Endothelial cell (in vitro differentiated cells): ENCODE measurements at places on chromosomes 12 and 14. TPM values are rescaled to one million over a fixed set of nuclear protein-coding genes. Genes with fewer than 3 reads are reported as not detected.

GRCh38 chr12:116538076-116538591 lies 21.0 kb upstream of the MAP1LC3B2 start:
- H3K4me3 ChIP-seq: no peak overlapping the region
- H3K27me3 ChIP-seq: peaks cover 4% of the 10 kb centered on the region
- DNase-seq: no peak
- no peaks in the 10 kb centered on the region for H3K36me3 ChIP-seq

GRCh38 chr14:25832585-25832984 lies 765.2 kb downstream of the NOVA1 start:
- H3K36me3 ChIP-seq: no peaks in the 10 kb centered on the region
- H3K27ac ChIP-seq: no peak overlapping the region
- no peak overlapping the region for H3K4me3 ChIP-seq
- no peaks in the 10 kb centered on the region for H3K27me3 ChIP-seq

GRCh38 chr14:51554339-51554920 lies 97.3 kb upstream of the FRMD6 start:
- no peak for DNase-seq
- no peaks in the 10 kb centered on the region for H3K36me3 ChIP-seq
- no peaks in the 10 kb centered on the region for H3K27me3 ChIP-seq

- H3K27ac ChIP-seq: no peak overlapping the region
- H3K36me3 ChIP-seq: no peaks in the 10 kb centered on the region
- H3K4me3 ChIP-seq: no peak overlapping the region
- DNase-seq: no peak
- peaks cover 25% of the 10 kb centered on the region for H3K27me3 ChIP-seq
Measured at GRCh38 chr12:52246720-52247621, 13.9 kb downstream of the KRT7 start.

DNA sequence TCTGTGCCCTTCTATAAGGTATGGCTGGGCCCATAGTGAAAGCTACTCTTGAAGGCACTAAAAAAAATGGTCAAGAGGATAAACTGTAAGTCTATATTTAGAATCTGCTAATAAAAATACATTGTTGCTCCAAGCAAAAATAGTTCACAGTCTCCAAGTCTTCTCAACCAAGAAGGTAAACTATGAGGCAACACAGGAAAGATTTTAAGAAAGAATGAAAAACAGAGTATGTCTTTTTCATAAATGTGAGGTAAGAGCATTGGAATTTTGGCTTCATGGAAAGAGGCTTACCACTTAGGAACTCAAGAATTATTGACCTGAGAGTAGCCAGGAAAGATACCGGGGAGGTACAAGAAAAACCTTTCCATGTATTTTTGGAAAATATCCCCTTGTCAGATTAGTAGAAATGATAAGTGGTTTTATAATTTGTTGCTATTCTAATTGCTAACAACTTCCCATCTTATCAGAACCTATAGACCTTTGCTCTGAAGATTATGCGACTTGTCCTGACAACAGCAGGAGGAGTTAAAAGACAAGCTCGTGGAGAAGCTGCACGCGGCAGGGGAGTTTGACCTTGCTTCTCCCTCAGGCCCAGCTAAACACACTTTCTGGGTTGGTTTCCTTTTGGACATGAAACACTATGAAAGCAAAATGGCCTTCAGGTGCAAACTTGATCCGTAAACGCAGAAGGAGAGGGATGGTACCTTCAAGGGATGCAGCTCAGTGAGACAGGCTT lies 238.1 kb downstream of the FOXN3 start:
- no peak for DNase-seq
- no peak overlapping the region for H3K4me3 ChIP-seq
- peaks cover 21% of the 10 kb centered on the region for H3K36me3 ChIP-seq

DNA sequence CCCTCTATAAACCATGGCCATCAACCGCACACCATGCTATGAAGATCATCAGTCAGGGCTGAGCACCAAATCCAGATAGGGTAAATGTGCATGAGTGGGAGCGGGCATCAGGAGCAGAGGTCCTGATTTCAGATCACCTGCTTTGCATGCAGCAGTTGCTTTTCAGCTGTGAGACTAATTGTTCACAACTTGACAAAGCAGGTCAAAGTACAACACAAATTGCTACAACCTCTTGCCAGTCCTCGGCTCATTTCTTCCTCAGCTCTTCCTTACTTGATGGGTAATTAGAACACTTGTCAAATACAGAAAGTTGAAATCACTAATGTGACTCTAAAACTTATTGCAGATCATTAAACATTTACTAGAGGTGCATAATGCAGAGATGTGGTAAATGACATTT lies 171.6 kb downstream of the PPM1H start:
- H3K4me3 ChIP-seq: peak overlapping the region; percentile 77
- DNase-seq: no peak
- peaks cover 58% of the 10 kb centered on the region for H3K36me3 ChIP-seq
- no peak overlapping the region for H3K27ac ChIP-seq

- no peak for DNase-seq
- H3K4me3 ChIP-seq: no peak overlapping the region
- peak overlapping the region; percentile 59 for H3K27ac ChIP-seq
- no peaks in the 10 kb centered on the region for H3K27me3 ChIP-seq
Measured at GRCh38 chr12:89461190-89461589, 63.4 kb downstream of the GALNT4 start.

- H3K4me3 ChIP-seq: no peak overlapping the region
- no peak for DNase-seq
- H3K27me3 ChIP-seq: peaks cover 4% of the 10 kb centered on the region
Measured at GRCh38 chr12:45350861-45351260, 135.0 kb downstream of the ANO6 start.

DNA sequence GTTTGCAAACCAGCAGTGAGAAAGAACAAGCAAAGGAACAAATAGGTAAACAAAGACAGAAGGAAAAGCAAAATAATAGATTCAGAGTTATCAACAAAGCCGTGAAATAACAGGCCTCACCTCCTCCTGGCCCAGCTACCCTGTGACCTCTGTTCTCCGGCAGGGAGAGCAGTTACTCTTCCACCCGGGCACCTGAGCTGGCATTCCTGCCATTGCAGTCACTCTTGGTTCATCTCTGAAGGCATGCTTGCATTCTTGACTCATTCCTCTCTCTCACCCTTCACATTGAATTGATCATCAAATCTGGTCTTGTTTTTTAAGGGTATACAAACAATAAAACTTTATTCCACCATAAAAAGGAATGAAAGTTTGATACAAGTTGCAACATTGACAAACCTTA lies 95.1 kb downstream of the TTC8 start:
- DNase-seq: no peak
- no peaks in the 10 kb centered on the region for H3K36me3 ChIP-seq
- H3K27me3 ChIP-seq: no peaks in the 10 kb centered on the region

DNA sequence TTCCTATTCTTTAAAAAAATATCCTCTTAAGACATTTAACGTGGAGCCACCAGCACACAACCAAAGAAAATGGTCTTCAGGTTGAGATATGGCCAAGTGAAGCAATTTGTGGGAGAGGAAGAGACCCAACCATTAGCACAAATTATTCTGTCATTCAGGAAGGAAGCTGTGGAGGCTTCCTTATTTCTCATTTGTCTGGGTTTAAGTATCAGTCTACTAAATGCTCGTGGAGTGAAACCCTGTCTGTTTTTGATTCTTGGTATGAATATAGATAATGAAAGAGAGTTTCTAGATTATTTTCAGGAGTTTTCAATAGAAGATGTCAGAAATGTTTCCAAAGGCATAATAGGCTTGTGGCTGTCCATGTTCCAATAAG lies 125.1 kb downstream of the GPR65 start:
- peaks cover 5% of the 10 kb centered on the region for H3K27me3 ChIP-seq
- no peak overlapping the region for H3K4me3 ChIP-seq
- DNase-seq: no peak
- peaks cover 3% of the 10 kb centered on the region for H3K36me3 ChIP-seq

GRCh38 chr14:51446771-51447170 lies 204.9 kb upstream of the FRMD6 start:
- H3K27me3 ChIP-seq: no peaks in the 10 kb centered on the region
- peaks cover 9% of the 10 kb centered on the region for H3K4me1 ChIP-seq
- no peak for DNase-seq
- no peak overlapping the region for H3K27ac ChIP-seq
- no peak overlapping the region for H3K4me3 ChIP-seq
- H3K36me3 ChIP-seq: no peaks in the 10 kb centered on the region

DNA sequence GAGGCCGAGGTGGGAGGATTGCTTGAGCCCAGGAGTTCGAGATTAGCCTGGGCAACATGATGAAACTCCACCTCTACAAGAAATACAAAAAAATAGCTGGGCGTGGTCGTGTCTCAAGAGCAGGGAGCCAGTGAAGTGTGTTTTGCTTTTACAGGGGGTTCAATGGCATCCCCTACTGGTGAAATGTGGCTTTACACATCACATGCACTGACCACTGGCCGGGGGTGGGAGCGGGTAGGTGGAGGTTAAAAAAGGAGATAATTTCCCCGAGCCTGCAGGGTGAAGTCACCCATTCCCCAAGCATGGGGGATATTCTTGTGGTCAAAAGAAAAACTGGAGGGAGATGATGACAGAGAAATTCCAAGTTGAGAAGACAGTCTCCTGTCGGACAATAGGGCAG lies 63.6 kb upstream of the PWP1 start:
- DNase-seq: no peak
- H3K27ac ChIP-seq: no peak overlapping the region
- no peaks in the 10 kb centered on the region for H3K4me1 ChIP-seq

GRCh38 chr14:51023964-51024363 lies 70.9 kb downstream of the TRIM9 start:
- no peak overlapping the region for H3K4me3 ChIP-seq
- H3K4me1 ChIP-seq: peaks cover 15% of the 10 kb centered on the region
- H3K27ac ChIP-seq: no peak overlapping the region
- no peaks in the 10 kb centered on the region for H3K36me3 ChIP-seq
- peaks cover 3% of the 10 kb centered on the region for H3K27me3 ChIP-seq
- DNase-seq: no peak

DNA sequence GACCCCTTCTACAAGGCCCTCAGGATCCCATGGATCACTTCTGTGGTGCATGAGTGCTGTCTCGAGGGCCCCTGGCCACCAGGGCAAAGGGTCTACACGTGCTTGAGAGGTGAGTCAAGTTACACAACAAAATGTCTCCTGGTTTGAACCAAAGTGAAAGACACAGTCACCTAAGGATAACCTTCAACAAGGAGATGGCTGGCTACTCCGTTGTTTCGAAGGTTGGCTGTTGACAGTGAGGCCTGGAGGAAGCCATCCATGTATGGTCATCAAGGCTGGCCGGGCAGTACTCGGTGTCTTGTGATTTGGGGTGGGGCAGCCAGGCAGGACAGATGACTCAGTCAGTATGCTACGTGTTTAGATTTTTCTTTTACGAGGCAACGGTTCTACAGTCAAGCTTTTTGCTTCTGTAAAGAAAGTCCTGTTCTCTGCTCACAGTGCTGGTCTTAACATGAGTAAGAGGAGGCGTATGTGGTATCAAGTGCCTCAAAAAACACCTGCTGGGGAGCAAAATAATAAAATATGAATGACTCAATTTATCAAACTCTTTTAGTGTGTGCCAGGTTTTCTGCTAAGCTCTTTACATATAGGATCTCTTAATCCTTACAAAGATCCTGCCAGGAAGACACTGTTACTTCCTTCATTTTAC lies 18.0 kb upstream of the NT5DC3 start:
- no peak overlapping the region for H3K27ac ChIP-seq
- no peaks in the 10 kb centered on the region for H3K36me3 ChIP-seq
- no peaks in the 10 kb centered on the region for H3K4me1 ChIP-seq
- no peak overlapping the region for H3K4me3 ChIP-seq
- no peak for DNase-seq

DNA sequence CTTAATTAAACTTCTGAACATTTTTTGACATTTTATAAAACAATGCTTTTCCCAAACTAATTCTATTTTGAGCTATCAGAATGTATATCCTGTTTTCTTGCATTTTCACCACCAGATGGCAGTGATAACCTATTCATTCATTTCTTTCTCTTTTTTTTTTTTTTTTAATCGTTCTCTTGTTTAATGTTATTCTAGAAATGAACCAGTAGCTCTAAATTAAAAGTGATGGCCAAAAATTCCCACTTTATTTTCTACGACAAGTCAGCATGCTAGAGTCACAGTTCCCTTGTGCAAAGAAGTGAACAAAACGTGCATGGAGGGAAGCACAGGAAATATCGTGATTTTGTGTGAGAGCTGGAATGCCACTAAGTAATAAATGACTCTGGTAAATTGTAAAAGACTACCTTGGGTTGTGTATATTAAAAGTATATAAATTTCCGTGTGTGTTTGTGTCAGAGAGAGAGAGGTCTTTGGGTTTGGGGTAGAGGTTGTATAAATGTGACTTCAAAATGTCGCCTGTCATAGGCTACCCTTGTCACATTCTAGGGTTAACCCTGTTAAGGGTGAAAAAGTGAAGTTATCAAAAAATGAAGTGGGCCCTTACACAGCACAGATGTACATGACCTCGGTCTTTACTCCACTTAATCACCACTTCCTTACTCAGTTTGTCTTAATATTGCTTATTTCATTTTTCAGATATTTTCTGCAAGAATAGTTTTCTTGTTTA lies 40.4 kb upstream of the LDHB start:
- no peaks in the 10 kb centered on the region for H3K36me3 ChIP-seq
- no peak for DNase-seq
- no peaks in the 10 kb centered on the region for H3K27me3 ChIP-seq
- H3K27ac ChIP-seq: no peak overlapping the region
- no peak overlapping the region for H3K4me3 ChIP-seq

DNA sequence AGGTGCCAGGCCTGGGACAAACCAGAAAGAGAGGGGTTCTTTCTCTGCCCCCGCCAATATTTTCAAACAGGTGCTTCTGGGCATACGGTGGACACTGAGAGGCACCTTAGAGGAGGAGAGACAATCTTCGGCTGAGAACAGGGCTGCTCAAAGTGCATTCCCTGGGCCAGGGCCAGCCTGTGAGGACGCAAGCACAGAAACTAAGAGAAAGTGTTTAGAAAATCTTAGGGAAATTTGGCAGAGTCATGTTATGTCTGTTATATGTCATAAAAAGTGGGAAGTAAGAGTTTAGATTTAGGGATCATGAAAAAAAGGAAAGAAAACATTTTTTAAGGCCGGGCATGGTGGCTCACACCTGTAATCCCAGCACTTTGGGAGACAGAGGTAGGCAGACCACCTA lies 83.7 kb downstream of the VWF start:
- peaks cover 13% of the 10 kb centered on the region for H3K4me1 ChIP-seq
- DNase-seq: no peak
- H3K27ac ChIP-seq: no peak overlapping the region
- H3K27me3 ChIP-seq: peaks cover 2% of the 10 kb centered on the region
- no peak overlapping the region for H3K4me3 ChIP-seq

- H3K27ac ChIP-seq: no peak overlapping the region
- H3K27me3 ChIP-seq: peaks cover 3% of the 10 kb centered on the region
- no peak for DNase-seq
- H3K4me1 ChIP-seq: no peaks in the 10 kb centered on the region
Measured at GRCh38 chr14:92314182-92314581, 8.8 kb upstream of the SLC24A4 start.

C3AR1 gene
- 0.49 TPM for total RNA-seq

RPGRIP1 gene
- 1.5 TPM for total RNA-seq

PRIMA1 gene
- total RNA-seq: 0.08 TPM

RIPK3 gene
- total RNA-seq: 2.6 TPM

PTHLH gene
- total RNA-seq: 4.7 TPM

RESF1 gene
- total RNA-seq: 104 TPM

DENND5B gene
- total RNA-seq: 20.0 TPM
